ENCODE measurements at places on chromosomes 16 and 17.

DNA sequence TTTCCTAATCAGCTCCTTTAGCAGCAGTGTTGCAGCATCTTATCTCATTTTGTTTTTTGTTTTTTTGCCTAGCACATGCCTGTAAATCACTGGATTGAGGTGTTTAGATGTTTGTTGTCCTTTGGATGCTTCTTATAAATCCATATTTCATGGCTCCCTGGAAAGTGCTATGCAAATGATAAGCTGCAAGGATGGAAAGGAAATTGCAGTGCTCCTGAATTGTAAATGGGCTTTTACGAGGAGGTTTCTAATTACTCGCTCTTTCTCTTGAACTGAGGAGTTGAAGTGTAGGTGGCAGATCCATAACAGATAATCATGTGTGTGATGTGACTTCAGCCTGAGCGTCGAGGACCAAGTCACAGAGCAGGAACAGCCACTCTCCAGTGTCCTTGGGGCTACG is 45.0 kb downstream of the MAPT start:
- no peak for DNase-seq

DNA sequence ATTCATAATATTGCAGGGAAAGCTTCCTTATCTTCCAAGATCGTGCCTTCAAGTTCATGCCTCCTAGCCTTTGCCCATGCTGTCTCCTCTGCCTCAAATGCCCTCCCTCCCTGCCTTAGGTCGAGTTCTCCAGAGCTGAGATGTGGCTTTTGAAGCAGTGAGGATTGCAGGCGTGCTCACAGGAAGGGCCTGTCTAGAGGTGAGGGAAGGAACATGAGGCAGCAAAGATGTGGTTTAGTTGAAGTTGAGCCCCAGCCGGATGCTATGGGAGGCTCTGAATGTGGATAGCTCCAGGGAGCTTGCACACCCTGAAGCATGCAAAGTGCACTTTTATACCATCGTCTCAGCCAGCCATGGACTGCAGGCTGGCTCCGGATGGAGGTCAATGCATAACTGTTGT is 754.6 kb upstream of the EEF2KMT start:
- no peak for DNase-seq

GRCh38 chr16:48565752-48566151 is 44.2 kb downstream of the N4BP1 start:
- no peak for DNase-seq

DNA sequence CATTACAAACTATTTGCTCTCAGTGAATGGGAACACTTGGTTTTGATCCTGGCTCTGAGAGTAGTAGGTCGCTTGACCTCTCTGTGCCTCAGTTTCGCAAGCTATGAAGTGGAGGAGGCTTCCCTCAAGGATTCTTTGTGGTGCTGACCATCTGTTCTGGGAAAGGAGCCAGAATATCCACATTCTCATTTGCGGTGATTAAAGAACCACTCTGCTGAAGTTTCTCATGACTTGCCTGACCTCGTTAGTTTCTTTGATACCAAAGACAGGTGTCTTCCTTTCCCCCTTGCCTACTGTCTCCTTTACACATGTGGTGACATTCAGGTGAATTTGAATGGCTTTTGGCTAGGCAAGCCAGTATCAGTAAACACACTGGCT is 116.0 kb downstream of the SNX29 start:
- DNase-seq = no peak

- peak; percentile 91 for DNase-seq
Measured at GRCh38 chr16:89972244-89973234, 24.0 kb downstream of the DEF8 start.

DNA sequence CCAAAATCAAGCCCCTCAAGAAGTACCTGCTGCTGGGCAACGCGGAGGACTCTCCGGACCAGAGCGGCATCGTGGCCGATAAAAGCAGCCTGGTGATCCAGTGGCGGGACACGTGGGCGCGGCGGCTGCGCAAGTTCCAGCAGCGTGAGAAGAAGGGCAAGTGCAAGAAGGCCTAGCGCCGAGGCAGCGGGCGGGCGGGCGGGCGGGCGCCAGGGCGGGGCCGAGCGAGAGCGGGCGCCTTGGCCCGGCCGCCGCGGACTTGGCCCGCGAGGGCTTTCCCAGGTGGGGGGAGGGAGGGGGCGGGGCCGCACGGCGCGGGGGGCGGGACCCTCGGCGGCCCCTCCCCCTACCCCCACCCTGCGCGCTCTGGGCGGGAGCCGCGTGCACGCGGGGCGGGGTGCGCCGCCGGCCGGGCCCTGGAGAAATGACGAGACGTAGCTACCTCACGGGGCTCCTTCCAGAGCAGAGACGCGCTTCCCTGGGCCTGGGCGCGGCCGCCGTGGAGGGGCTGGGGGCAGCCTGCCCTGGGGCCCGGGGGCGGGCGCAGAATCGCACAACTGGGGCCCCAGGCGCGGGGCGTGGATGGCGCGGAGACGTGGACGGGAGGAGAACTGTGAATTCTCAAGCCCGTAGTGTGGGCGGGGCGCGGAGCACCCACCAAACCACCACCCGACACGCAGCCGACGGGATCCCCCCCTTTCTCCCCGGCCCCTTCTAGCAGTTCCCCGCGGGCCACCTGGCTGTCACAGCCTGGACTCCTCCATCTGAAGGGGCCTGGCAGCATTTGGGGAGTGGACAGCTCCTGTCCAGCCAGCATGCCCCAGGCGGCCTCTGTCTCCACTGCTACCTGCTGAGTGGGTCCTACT is 218.7 kb downstream of the NTN1 start:
- no peak for DNase-seq

DNA sequence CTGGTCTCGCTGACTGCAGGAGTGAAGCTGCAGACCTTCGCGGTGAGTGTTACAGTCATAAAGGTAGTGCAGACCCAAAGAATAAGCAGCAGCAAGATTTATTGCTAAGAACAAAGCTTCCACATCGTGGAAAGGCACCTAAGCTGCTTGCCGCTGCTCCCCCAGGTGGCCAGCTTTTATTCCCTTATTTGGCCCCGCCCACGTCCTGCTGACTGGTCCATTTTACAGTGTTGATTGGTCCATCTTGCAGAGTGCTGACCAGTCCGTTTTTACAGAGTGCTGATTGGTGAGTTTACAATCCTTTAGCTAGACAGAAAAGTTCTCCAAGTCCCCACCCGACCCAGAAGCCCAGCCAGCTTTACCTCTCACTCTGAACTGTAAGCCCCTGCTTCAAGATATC is 227.8 kb downstream of the ABCC12 start:
- DNase-seq = no peak

- no peak for DNase-seq
Measured at GRCh38 chr17:46136820-46137219, 56.4 kb downstream of the KANSL1 start.

DNA sequence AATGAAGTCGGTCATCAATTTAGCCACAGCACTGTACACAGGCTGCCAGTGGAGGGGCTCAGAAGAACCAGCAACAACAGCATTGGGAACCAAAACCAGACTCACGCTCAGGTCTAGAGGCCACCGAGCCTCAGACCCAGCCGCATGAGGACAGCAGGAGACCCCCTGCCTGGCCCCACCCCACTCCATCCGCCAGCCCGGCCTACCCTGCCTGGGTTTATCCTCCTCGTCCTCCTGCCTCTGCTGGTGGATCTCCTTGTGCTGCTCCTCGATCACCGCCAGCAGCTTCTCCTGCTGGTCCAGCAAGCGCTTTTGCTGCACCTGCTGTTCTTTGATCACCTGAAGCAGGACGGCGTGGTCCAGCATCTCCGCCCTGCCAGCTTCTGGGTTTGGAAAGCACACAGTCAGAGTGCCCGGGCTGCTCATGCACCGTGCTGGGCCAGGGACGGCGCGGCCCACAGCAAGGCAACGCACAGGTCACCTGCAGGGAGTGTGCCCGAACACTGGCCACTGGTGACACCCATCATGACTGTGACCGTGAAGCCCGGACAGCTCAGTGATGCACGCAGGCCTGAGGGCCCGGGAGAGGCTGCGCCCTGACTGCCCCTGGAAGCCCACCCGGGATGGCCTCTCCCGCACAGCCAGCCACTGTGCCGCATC is 7.7 kb downstream of the NDUFAF8 start:
- no peak for DNase-seq

All from D721Med (cell line).